NCI-H187 treated with DMSO at 0.1 percent for 48 hours (cell line): ENCODE measurements at places on chromosomes 16 and 17.

- DNase-seq, result no peak
These were observed 4.5 kb downstream of the HERPUD1 start for GRCh38 chr16:56936491-56936890.

DNA sequence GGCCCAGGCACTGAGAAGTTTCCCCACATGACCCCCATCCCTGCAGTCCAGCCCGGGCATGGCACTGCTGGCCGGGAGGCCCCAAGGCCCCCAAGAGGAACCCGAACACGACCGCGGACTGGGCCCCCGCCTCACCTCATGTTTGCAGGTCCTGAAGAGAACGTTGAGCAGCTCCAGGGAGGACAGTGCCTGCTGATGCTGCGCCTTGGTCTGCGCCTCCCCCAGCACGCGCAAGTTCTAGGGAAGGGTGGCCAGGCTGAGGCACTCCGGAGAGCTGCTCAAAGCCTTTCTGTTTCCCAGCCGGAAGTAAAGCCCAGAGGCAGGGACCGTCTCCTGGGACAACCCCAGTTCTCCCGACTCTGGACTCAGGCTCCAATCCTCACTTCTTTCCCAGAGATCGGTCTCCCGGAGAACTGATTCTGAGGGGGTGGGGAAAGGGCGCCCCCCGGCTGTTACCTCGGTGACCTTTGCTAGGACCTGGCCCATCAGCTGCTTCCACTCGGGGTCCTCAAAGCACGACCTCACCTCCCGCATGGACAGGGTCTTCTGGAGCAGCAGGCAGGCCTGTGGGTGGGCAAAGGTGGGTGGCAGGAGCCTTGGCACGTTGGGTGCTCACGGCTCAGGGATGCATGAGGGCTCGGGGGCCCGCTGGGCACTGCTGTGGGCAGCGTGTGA, 13.7 kb downstream of the MYBBP1A start:
- DNase-seq, result no peak

DNA sequence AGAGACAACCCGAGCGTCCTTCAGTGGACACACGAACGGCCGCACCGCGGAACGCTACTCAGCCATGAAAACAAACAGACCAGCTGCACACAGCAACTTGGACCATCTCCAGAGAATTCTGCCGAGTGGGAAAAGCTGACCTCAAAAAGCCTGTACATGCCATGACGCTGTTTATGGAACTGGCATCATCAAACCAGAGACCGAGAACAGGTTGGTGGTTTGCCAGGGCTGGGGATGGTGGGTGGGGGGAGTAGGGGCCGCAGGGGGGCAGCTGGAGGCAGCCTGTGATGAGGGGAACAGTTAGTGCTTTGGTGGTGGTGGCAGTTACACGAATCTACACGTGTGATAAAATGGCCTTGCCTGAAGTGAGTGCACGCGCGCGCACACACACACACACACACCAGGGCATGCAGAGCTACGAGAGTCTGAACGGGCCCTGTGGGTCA, 169.8 kb downstream of the LAT start:
- no peak for DNase-seq

DNA sequence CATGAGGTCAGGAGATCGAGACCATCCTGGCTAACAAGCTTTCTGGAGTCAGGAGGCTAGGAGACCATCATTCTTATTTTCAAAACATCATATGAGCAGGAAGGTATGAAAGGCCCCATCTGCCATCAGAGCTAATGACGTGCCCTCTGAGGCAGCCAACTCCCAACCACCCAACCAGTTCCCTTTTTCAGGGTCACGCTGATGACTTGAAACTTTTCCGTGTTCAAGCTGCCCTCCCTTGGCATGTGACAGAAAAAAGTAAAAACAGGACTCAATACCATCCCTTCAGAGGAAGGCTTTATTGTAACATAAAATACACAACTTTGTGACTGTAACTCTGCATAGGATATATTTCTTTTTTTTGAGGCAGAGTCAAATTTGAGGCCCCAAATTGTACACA, 4.6 kb upstream of the GHDC start:
- DNase-seq, result no peak

- no peak for DNase-seq
These were observed 12.2 kb upstream of the CAPN15 start for GRCh38 chr16:515175-515938.

GRCh38 chr16:65621640-65622039, 499.8 kb upstream of the CDH11 start:
- DNase-seq, result no peak

- no peak for DNase-seq
These were observed 5.8 kb upstream of the MEIOB start for GRCh38 chr16:1877804-1878203.
